Glutamatergic neuron (in vitro differentiated cells): ENCODE measurements at places on chromosomes 4 and X.

DNA sequence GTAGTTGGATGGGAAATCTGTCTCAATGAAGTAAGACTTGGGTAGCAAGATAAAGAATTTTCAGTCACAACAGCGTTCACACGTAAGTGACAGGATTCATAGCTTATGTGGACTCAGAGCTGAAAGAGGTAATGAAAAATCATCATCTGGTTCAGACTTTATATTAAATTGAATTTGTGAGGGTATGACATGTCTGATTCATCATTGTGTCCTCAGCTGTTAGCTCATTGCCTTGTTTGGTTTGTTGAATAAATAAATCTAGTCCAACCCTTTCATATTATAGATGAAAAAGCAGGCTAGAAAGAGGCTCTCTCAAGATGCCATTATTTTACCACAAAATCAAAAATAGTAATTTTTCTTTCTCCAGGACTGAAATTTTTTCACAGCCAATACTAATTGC lies 2.7 kb upstream of the CYSLTR1 start:
- no peak for DNase-seq

- DNase-seq, result no peak
Measured at GRCh38 chr4:146261041-146261440, 46.7 kb downstream of the REELD1 start.

GRCh38 chrX:1610166-1610565 lies 4.7 kb upstream of the ASMT start:
- DNase-seq, result no peak

DNA sequence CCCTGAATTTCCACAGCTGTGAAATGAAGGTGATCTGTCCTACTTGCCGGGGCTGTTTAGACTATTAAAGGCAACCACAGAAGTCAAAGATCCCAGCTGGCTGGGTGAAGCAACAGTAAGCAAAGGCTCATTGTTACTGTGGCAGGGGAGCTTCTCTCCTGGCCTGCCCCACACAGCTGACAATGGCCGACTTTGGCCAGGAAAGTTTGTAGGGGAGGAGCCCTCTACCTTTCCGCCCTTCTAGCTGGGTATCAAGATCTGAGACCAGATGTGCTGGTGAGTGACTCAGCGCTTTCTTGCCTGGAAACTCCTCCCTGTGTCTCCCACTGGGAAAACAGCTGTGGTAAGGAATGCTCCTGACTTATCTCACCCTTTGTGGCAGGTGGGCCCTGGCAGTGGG lies 21.1 kb downstream of the RASSF6 start:
- no peak for DNase-seq

DNA sequence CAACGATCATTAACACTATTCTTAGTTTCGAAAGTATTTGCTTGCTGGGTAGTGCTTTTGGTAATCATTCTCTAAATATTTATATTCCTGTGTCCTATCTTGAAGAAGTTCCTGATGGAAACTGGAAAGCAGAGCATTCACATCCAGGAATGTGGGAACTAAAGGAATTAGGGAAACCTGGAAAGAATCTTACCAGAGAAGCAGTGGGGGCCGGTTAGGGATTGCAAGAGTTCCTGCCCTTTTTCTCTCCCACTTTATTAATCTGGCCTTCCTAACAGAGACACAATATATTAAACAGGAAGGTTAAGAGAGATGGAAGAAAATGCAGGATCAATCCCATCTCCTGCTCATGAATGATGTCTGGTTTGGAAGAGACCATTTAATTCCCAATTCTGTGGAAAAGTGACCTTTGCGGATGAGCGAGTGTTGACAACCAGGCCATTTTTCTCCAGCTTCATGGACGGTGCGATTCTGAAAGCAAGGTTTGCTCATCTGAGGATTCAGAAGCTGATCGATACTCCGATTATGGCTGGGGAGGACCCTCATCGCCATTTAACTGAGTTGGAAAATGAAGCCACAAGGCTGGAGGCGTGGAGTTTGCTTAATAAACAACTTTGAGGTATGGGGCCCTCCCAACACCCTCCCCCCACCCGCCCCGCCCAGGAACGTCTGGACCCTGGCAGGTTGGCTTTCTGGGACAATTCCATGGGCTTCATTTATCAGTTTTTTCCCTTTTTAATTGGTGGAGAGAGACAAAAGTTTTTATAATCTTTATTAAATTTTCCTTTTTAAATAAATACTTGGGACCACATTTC lies 52.3 kb downstream of the C4orf51 start:
- no peak for DNase-seq

DNA sequence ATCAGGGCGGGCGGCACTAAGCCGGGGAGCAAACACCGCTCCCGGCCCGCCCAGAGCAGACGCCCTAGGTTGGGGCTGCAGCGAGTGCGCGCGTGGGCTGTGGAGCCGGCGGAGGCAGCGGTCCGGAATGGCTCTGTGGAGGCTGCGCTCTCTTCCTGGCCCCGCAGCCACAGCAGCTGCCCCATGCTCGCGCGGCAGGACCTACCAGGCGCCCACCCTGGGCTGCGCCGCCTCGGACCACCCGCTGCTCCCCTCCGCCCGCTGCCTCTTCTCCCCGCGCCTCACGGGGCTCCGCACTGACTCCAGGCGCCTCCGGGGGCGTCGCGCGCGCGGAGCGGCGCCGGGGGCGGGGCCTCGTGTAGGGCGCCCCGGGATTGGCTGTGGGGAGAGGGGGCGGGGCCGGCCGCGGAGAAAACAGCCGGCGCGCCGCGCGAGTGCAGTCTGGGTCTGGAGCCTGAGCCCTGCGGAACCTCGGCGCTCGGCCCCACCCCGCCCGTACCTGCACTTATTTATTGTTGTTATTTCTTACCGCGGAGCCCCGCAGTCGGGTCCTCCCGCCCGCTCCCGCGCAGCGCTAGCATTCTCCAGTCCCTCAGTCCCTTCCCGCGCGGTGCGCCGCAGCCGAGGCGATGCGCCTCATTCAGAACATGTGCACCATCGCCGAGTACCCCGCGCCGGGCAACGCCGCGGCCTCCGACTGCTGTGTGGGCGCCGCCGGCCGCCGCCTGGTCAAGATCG lies at the start of gene RASL11B:
Gene RASL11B, plus strand, starts transcription at position 439 of the 738 bp plus-strand sequence. Its CDS starts 191 bp downstream, at position 630.
- peak; percentile 92 for DNase-seq

GRCh38 chr4:170884969-170885570 lies 795.3 kb upstream of the AADAT start:
- DNase-seq, result no peak

DNA sequence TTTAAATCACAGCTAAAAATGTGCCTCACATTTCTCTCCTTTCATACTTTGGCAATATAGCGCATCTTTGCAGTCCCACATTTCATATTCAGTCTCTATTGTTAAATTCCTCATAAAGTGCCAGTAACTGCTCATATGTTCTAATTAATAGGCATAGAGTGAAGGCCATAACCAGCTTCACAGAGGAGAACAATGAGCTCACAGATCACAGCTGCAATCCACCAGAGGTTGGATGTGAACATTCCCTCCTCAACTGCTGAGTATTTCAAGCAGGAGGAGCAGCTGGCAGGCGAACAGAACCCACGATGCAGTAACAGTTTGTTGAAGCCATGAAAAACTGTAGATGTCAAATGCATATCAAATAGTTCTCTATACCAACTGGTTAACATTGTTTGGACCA lies 2088.7 kb upstream of the AGA start:
- no peak for DNase-seq

GRCh38 chr4:55762819-55763218 lies 56.8 kb upstream of the EXOC1L start:
- DNase-seq, result no peak

GRCh38 chr4:158625544-158625943 lies 46.1 kb downstream of the C4orf46 start:
- no peak for DNase-seq

GRCh38 chr4:11073621-11074051 lies 355.1 kb downstream of the HS3ST1 start:
- DNase-seq, result no peak

DNA sequence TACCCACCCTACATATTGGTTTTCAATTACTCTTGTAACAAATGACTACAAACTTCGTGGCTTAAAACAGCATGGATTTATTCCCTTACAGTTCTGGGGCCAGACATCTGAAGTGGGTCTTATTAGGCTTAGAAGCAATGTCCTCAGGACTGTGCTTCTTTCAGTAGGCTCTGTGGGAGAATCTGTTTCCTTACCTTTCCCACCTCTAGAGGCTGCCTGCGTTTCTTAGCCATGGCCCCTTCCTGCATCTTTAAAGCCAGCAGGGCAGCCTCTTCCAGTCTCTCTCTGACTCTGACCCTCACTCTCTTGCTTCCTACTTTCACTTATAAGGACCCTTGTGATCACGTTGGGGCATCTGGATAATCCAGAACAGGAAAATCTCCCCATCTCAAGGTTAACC lies 252.5 kb upstream of the PGRMC2 start:
- no peak for DNase-seq

DNA sequence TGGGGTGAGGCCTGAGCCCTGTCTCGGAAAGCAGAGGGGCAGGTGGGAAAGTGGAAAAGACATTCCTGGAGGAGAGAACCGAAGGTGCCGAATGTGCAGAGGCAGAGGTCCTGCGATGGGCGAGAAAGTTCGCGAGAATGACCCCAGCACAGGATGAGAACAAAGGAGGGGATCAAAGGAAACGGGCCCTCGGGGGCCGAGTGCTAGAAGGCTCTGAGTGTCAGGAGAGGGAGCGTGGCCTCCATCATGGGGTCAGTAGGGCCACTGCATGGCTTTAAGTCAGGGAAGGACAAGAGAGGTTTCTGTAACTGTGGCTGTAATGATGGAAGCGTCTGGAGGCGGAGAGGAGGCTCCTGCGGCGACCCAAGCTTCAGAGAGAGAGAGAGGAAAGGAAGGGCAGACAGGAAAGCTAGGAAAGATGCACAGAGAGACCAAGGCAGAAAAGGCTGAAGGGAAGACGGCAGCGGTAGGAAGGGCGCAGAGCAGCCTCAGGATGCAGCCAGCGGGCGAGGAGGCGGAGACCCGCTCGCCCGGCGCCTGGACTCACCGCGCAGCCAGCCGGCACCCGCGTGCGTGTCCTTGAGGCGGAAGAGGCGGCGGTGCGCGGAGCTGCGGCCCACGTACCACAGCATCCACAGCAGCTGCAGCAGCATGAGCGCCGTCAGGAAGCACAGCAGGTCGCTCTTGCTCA lies 669 bp downstream of the OTOP1 start:
- DNase-seq, result peak; percentile 51

GRCh38 chr4:56995525-56995924 lies 16.8 kb downstream of the POLR2B start:
- DNase-seq, result no peak

GRCh38 chr4:83810428-83810827 lies 274.5 kb downstream of the GPAT3 start:
- no peak for DNase-seq

GRCh38 chr4:38131371-38132091 lies 171.3 kb downstream of the PTTG2 start:
- DNase-seq, result no peak

DNA sequence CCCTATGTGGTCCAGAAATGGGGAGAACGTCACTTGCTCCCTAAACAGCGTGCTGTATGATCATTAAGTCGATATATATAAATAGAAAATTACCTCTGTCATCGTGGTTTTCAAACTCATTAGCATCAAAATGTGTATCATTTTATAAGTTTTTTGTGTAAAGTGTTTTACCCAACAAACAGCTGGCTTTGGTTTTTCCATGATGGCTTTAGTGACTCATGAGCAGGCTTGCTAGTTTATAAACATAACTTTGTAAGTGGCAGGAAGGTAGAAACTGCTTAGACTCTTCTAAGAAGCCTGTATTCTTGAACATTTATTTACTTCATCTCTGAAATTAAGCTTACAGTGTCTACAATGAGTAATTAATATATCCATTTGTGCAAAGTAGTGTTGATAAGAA lies 108.4 kb upstream of the DIPK2B start:
- DNase-seq, result no peak

- DNase-seq, result no peak
Measured at GRCh38 chrX:42485601-42486000, 292.4 kb downstream of the PPP1R2C start.

GRCh38 chrX:43679778-43680177 lies 23.7 kb downstream of the MAOA start:
- DNase-seq, result no peak

- DNase-seq, result no peak
Measured at GRCh38 chr4:143396695-143397094, 60.0 kb downstream of the GAB1 start.

GRCh38 chr4:147182041-147182440 lies 236.4 kb upstream of the TTC29 start:
- no peak for DNase-seq

DNA sequence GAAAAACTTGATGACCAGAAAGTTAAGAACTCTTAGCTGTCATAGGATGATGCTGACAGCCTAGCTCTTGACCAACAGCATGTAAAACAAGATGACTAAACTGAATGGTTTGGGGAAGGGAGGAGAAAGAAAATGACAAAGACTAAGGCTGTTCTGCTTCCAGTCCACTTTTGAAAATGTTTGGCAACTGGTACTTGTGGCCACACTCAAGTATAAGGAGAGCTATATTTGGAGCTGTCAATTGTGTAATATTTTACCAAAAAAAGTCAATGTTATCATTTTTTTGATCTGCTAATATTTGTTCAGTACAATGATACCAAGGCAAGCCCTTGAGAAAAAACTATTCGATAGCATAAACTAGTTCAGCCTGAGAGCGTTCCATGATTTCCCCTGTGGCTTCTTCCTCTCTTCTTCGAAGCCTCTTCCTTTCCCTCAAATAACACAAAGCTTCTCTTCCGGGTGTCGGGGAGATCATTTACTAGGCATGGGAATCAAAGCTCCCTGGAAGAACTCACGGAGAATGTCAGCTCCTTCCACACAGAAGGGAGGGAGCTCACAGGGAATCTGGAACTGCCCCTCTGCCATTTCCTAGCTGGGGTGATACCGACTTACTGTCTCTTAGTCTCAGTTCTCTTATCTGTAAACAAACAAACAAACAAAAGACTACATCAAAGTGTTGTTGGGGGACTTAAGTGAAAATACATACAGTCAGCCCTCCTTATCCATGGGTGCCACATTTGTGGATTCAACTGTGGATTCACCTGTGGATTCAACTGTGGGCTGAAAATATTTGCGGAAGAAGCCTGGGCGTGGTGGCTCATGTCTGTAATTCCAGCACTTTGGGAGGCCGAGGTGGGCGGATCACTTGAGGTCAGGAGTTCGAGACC lies 82.6 kb downstream of the SCD5 start:
- no peak for DNase-seq

DNA sequence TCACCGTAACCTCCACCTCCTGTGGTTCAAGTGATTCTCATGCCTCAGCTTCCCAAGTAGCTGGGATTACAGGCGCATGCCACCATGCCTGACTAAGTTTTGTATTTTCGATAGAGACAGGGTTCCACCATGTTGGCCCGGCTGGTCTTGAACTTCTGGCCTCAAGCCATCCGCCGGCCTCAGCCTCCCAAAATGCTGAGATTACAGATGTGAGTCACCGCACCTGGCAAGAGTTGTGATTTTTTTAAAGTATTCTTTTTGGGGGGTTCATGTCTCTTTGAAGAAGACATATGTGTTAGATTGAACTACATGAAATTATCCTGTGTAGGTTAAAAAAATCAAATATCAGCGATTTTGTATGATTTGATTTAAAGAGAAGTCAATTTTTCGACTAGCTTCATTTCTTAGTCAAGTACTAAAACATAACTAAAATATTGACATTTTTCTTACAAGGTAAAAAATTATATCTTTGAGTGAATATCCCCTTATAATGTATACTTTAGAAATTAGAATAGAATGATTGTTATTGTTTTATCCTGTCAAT lies 60.3 kb upstream of the ANTXR2 start:
- no peak for DNase-seq

GRCh38 chr4:152628128-152628527 lies 51.7 kb downstream of the TMEM154 start:
- no peak for DNase-seq
